Stimulated activated CD8-positive, alpha-beta memory T cell treated with anti-CD3 and anti-CD28 coated beads, Interleukin-2, amount 100 ng/mL, for 48 hours (primary cell): ENCODE measurements at places on chromosomes 4 and X.

DNA sequence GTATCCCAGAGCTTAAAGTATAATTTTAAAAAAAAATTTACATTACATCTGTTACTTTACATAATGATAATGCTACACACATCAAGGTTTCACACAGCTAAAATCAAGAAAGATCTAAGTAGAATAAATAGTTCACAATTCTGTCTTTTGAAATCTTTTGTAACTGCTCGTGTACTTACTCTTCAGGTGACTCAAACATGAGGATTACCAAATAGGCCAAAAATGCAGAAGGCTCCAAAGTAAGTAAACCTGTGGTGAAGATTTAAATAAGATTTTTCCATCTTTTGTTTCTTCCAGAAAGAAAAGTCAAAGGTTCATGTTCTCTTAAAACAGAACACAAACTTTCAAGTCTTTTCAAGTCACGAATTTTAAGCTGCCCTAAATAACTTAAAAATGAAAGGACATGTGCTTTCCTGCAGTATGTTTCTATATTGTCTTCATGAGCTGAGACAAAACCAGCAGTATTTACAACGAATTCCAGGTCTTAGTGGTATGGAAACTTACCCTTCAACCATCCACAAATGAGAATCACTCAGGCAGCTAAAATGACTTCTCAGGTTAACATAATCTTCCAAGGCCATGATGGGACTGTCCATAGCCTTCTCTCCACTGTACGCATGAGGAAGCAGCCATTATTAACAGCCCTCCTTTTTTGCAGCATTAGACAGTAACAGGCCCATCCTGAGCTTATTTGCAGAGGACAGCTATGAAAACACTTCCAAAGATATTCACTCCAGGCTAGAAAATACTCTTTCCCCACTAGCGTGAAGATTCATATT is 172.8 kb upstream of the EDNRA start:
- no peak for DNase-seq

GRCh38 chrX:13007519-13008188 is 32.7 kb downstream of the TMSB4X start:
- no peak for DNase-seq

GRCh38 chr4:141348125-141348524 is 127.4 kb downstream of the ZNF330 start:
- DNase-seq: no peak

DNA sequence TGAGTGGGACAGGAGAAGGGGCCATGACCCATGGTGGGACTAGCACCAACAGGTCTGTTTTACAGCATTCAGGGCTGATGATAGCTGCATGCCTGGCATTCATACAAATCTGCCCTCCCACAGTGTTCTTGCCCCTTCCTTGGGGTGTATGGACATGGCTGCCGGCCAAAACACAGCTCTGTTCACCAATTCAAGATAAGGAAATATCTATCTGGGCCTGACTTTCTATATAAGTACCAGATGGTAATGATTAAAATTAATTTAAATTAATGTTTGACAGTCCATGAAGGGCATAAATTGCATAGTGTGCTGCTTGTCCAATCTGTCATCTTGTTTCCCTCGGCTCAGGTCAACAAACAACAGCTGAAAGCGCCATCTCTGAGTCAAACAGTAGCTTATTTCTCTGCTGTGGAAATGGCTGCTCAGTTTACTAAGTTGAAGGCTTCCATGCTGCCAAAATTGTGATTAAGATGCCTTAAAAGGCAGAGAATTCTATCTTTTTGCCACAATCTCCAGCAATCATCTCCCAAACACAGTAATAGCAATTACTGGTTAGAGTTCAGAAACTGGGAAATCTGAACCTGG is 67.0 kb upstream of the TSPAN7 start:
- no peak for DNase-seq

DNA sequence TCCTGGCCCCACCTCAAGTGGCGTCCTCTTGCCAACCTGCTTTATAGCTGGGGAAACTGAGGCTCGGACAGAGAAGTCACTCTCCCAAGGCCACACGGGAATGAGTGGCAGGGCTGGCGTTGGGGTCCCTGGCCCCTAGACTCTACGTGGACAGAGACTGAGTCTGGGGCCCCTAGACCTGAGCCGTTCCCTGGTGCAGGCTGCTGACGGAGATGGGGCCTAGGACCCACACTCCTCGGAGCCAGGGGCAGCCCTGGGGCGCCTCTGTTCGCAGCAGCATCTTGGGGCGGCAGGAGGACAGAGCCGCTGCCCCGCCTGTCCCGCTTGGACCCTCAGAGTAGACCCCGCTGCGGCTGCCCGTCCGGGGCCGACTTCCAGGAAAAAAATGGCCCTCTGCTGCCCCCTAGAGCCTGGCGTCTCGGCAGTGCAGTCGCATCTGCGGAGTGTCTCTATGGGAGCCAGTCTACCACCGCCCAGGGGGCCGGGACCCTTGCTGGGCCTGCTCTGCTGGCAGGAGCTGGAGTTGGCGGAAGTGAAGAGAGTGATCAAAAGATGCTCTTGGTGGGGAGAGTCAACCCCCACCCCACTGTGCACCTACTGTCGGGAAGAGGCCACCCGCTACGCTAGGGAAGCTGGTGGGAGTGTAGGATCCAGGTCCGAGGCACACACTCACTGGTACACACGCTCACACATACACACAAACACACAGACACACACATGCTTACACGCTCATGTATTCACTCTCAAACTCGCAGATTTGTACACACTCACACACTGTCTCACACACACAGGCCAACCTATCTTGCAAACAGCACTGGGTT is 220.1 kb downstream of the AFAP1 start:
- DNase-seq: peak; percentile 42

DNA sequence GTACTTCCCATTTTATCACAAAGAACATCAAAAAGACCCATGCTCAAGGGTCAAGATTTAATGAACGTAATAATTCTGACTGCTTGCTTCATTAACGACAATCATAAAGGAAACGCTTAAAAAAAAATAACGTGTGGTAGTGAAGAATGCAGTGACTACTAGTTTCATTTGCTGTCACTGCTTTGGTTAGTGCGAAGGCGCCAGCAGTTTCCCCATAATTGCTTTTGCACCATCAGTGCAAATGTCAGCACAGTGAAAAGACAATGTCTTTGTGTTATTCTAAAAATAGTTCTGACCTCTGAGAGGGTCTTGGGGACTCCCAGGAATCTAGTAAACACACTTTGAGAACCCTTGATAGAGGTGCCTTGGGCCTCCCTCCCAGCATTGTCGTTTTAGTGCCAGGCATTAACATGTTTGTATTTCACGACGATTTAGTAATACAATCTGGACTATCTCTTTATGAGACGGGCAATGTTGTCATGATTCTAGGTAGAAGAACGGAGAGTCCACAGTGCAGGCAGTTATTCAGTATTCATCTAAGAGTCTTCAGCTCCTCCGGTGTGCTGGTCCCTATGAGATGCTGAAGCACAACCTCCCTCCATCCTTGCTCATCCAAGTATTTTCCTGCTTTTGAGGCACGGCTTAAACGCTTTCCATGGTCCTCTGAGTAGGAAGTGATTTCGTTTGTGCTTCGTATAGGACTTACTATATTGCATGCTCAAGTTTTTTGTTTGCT is 71.0 kb downstream of the AFF1 start:
- DNase-seq: peak; percentile 20

GRCh38 chrX:119516157-119516702 is 48.0 kb downstream of the SLC25A5 start:
- no peak for DNase-seq

GRCh38 chr4:54058171-54058570 is 6.2 kb downstream of the CHIC2 start:
- no peak for DNase-seq

GRCh38 chr4:92714640-92715039 is 410.9 kb downstream of the GRID2 start:
- no peak for DNase-seq

GRCh38 chr4:12041828-12042227 is 613.1 kb upstream of the HS3ST1 start:
- DNase-seq: no peak

DNA sequence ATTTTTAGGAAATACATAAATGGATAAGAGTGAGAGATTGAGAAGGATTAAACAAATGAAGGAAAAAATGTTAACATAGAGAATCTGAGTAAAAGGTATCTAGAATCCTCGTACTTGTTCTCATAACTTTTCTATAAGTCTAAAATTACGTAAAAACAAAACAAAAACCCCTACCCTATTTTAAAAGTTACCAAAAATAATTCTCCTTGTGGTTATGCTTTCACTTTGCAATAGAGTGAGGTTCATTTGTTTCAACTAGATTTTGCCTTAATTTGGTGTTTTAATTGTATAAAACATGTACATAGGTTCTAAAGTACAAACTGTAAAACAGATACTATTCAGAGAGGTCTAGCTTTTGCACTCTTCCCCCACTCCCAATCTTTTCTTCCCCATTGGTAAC is 3.8 kb upstream of the GPR34 start:
- DNase-seq: no peak

DNA sequence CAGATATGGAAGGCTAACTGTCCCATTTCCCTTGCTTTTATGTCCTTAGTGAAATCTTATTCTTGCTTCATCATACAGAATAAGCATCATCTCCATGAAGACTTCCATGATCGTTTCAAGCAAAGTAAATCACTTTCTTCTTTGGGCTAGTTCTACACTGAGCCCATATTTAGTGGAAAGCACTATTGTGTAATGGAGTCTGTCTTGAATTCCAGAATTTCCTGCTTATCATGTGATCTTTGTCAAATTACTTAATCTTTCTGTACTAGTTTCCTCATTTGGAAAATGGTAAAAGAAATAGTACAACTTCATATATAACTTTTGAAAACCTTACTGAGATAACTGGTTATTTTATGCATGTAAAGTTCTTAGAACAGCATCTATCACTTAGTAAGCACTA is 7.6 kb downstream of the ANAPC10 start:
- no peak for DNase-seq

DNA sequence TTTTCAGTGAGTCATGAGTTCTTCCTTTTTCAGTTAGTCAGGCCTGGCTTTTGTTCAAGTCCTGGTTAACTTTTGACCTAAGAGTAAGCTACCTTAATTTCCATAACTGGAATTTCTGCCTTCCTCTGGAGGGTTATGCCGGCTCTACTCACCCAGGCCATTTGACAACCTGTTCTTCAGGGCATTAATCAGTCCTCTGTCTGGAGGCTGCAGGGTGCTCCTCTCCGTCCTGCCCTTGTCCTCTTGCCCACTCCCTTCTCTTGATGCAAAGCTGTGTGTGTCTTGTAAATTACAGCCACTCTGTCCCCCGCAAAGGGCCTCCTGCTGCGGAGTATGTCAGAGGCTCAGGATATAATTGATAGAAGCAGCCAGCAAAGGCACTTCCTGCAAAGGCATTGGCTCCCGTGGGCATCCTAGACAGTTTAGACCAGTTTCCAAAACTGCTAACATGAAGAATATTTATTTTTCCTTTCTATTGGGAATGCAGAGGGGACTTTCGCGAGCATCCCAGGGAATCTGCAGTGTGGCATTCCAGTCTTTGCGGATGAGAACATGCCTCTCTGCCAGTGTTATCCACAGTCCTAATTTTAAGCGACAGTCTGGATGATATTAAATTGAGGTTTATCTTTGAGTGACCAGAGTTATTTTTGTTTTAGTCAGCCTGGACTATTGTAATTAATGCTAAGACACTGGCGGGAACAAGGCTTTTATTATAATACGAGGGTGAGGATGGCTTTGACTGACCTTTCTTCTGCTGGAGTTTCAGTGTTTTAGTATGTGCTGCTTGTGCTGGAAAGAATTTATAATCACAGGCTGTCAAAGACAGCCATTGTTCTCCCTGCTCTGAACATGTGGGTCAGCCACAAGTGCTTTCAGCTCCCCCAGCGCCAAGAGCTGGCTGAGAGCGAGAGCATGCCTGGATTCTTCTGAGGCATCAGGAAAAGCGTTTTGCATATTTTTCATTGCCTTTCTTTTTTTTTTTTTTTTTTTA is 74.2 kb downstream of the LIMCH1 start:
- no peak for DNase-seq

- DNase-seq: no peak
Measured at GRCh38 chr4:87213421-87214075, 6.9 kb downstream of the KLHL8 start.

DNA sequence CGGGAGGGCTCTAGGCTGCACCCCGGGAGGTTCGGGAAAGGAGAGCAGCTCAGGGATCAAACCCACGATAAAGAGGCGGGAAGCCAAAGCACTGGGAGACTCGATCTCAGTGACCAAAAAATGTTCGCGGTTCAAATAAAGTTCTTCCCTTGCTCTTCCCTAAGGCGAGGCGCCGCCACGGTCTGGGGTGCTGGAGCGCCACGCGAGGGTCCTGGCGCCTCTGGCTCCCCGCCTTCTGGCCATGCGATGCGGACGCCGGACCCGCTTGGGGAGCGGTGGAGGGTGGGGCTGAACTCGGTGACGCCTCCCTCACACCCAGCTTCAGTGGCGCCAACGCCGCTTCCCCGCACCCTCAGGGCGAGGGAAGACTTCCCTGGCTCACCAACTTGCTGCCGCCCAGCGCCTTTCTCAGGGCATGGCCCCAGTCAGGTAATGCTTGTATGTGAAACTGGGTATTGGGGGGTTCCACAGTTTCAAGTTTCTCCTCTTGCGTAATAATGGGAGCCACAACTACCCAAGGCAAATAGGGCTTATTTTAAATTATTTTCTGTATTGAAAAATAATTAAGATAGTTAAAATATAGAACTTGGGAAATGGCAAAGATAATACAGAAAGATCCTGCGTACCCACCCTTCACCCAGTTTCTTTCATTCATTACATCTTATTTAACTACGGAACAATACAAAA is at the start of gene QRFPR:
Gene QRFPR (minus strand): TSS at position 243 of the 687 bp plus-strand sequence. CDS start 371 bp downstream, outside the sequence.
- DNase-seq: no peak

GRCh38 chr4:87052615-87053014 is 117.8 kb downstream of the AFF1 start:
- no peak for DNase-seq

GRCh38 chr4:26032630-26033317 is 118.8 kb downstream of the SMIM20 start:
- no peak for DNase-seq

DNA sequence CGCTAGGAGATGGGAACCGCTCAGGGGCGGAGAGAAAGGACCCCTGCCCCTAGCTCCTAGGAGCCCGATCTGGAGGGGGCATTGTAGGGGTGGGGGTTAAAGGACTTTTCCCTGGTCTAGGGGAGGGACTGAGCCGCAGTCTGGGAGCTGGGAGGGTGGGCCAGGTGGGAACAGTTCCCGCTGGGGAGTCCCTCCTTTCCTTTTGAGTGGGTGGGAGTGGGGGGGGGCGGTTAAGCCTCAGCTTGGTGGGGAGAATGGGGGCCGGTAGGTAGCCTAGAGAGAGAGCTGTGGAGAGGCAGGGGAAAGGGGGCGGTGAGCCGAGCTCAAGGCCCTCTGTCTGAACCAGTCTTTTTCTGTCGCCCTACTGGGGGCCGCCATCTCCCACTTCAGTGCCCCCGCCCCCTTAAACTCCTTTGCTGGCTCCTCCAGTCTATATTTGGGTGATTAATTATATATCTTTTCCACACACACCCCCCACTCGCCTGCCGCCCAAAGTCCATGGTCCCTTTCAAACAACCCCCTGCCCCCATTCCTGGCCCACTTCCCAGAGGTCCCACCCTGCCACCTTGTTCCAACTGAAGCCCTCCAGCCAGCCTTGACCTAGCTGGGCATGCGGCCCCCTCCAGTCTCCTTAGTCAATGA is 822 bp downstream of the ZNF275 start:
- DNase-seq: no peak

DNA sequence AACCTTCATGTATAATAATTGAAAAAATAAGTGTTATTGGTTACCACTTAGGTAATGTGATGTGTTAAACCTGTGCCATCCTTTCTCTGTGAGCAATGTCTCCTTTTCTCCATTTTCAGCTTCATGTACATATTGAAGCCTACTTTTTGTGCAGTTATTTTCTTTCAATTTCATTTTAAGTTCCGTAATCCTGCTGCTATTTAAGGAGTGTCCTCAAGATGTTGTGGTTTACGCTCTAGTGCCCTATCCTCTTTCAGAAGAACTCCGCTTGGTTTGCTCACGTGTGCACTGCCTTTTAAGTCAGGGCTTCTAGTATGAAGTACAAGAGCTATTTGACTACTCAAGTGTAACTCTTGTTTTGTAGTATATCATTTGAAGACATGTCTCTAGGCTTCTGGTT is 2253.2 kb upstream of the TENM3 start:
- no peak for DNase-seq
